CD4-positive, alpha-beta T cell treated with Interferon gamma for 1 hour (primary cell): ENCODE measurements at places on chromosomes 11 and 22.

DNA sequence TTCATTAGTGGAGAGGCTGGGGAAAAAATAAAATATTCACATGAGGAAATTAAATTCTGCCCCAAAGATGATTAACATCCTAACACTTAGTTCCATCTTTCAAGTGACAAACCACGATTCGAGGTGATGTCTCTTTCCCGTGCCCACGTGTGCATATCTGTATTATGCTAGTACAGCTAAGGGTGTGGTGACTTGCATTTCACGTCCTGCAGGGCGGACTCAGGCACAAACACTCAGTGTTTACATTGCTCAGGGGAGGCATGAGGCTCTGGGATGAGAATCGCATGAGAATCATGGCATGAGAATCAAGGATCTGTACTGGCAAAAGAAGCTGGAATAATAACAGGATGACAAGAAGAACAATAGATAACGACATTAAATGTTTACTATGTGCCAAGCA is 179.4 kb downstream of the NTM start:
- DNase-seq, result no peak

GRCh38 chr22:45188779-45189178 is 25.1 kb downstream of the NUP50 start:
- DNase-seq, result no peak

DNA sequence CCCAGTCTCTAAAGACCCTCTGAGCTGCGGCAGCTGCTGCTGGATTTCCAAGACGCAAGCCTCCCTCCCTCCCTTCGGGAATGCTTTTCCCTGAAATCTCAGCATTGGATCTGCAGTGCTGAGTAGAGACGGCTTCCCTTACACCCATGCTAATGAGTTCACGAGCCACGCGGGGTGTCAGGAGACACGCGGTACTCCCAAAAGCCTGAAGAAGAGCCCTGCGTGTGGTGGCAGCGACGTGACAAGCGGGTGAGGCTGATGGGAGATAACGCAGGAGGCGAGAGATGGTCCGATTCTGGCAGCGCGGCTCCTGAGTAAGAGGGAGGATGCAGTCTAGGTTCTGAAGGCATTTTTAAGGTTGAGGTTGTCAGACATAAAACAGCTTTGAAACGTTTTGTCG is 74.4 kb upstream of the ASPHD2 start:
- no peak for DNase-seq

- DNase-seq, result peak; percentile 60
These were observed 17.5 kb downstream of the RELT start for GRCh38 chr11:73393479-73394415.

DNA sequence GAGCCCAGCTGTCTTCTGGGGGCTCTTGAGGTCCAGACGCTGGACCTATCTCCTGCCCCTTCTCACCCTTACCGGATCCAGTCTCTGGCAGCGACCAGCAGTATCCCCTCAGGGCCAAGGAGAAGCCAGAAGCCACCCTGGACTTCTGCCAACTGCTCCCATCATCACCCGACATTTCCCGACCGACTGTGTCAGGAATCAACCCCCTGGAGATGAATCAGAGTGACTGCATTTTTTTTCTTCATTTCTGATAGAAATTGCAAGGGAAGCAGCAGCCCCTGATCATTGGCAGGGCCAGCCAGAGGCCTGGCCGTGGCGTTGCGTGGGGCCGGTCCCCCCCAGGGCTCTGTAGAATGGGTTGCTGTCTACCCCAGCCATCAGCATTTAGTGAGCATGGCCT is 5.2 kb upstream of the LIF start:
- DNase-seq, result no peak

DNA sequence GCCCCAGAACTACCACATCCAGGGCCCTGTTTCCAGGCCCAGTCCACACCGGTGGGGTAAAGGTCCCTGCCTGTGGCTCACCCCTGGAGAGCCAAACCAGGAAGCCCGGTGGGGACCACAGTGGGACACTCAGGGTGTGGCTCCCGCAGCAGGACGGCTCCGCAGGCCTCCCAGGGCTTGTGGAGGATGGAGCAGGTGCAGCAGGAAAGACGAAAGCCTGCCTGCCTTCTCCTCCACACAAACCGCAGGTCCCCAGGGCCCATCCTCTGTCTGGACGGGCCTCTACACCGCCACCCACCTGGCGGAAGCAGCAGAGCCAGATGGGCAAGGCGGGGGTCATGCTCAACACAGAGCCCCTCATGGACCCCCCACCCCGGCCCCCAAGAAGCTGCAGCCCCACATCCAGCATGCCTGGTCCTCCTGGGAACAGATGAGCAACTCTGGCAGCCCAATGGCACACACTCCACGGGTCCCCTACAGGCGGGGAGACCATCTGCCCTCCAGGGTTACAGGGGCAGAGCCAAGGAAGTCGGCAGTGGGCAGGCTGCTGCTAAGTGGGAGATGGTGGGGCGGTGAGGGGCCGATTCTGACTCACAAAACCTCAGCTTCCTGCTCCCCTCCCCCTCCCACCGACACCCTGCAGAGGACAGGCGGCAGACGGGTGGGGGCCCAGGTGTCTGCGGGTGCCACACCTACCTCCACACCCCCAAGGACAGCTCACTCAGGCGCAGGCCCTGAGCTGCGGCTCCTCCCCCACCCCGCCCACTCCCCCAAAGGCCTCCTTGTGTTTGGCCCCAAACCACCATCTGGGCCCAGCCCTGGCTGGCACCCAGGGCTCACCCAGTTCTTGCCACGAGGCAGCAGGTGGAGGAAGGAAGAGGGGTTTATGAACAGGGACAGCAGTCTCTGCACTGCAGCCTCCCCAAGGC is 5.2 kb downstream of the SBF1 start:
- peak; percentile 98 for DNase-seq

GRCh38 chr22:46484861-46485595 is 52.4 kb downstream of the CELSR1 start:
- no peak for DNase-seq

- no peak for DNase-seq
These were observed 19.1 kb downstream of the LRP5 start for GRCh38 chr11:68331338-68331947.

DNA sequence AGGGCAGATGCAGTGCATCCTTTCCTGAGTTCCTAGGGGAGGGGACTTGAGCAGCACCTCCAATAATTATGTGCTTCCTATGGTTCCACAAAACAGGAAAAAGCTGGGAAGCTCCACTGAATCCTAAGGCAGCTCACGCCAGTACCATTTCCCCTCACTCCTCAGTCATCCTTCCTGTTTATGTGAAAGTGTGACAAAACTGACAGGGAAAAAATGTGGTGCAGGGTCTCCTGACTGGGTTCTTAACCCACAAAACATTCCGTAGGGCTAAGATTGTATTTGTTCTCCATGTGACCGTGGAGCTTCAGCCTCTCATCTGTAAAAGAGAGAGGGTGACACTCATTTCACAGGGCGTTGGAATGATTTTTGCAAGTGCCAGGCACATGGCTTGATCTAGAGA is 12.2 kb upstream of the LYVE1 start:
- no peak for DNase-seq

DNA sequence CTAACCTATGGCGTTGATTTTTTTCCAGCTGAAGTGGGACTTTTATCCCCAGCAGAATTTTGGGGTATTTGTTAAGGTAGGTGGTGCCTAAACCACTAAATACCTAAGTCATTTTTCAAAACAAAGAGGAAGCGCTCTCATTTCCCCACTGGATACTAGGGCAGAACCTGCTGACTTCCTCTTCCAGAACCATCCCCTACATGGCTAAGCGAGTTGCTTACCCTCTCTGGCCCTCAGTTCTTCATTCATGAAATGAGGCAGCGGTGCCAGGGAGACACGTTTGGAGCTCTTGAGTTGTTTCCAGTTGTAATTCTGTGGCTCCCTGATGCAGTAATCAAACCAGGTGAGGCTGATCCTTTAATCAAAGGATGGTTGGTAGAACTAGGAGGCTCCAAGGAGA is 10.0 kb upstream of the MTMR3 start:
- no peak for DNase-seq

DNA sequence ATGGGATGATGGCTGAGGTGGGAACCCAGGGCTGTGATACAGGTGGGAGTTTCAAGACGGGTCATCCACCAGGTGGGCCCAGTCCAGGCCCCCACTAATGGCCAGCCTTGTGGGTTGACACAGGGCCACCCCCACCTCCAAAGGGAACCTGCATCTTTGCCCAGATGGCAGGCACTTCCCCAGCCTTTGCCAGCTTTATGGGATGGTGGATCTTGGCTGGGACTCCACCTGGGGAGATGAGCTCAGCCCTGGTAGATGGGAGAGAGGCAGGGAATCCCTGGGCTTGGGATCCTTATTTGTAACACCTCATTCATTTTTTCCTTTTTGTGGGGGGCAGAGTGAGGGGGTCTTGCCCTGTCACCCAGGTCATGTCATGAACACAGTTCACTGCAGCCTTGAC is 33.4 kb downstream of the CD82 start:
- no peak for DNase-seq

- DNase-seq, result no peak
These were observed 6.7 kb downstream of the PHOX2A start for GRCh38 chr11:72237112-72237931.

GRCh38 chr11:133123366-133123765 is 408.9 kb downstream of the OPCML start:
- no peak for DNase-seq

DNA sequence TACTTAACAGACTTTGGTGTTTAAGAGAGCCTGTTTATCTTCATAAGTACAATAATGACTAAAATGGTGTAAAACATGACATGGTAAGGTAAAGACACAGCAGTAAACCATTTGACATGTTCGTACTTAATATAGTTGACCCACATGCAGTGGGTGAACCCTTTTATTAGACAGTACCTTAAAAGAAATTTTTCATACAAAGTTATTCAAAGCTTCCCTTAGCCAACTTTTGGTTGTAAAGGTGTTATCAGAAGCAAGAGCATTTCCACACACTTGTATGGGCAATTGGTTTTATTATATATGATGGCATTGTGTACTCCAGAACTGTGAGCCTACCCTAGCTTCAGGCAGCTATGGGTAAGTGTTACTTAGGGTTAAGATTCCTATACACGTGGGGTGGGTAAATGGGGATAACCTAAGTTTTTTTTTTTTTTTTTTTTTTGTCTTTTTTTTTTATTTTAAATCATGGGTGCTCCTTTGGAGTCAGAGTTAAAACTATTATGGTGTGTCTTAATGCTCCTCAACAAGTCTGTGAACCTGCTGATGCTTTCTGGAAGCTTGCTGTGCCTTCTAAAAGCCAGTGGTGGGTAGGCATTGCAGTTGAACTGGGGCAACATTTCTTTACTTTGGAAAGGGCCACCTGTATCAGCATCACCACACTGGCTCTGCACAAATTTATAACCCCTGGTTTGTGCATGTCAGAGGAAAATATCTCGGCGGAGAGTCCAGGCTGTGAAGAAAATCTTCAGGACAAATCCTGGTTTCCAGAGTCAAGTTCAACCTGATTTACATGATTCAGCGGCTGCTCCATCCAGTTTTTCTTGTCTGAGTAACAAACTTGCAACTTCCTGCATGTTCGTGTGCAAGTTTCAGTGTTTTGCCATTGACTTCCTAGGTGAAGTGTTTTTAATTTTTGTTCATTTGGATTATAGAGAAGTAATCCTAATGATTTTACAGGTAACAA is 3.3 kb downstream of the PCF11 start:
- no peak for DNase-seq

DNA sequence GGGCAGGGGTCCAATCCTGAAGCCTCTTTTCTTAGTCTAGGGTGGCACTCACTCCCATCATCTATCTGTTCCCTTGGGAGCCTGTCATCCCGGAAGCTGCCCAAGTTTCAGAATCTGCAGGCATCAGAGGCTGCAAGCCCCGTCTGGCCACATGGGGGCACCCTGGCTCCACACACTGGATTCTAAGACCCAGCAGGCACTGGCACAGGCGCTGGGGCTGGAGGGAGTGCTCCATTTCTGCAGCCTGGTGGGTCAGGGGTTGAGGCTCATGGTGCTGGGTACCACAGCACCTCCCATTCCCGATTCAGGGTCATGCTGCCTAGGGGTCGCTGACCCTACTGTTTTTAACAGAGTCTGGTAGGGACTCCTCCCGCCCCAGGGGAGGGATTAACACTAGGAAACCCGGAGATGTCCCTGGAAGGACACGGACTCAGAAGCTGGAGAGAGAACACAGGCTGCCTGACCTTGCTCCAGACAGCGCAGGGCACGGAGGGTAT is 243.9 kb upstream of the SYN3 start:
- peak; percentile 53 for DNase-seq

DNA sequence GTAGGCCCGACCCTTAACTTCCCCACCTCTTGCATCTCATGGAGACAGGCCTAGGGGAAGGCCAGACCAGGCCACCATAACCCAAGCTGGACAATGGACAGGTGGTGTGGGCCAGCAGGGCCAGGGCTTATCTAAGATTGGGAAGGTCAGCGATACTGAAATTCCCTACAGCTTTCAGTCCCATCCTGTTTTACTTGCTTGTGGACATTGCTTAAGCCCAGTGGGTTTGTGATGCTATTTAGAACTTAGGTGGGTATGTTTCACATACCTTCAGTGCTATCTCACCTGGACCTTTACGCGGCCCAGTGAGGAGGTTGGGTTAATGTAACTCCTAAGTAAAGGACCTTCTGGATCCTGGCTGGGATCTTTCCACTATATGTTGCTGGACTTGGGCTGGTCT is 1.7 kb downstream of the FADS2 start:
- no peak for DNase-seq

- no peak for DNase-seq
These were observed 20.7 kb downstream of the SUN2 start for GRCh38 chr22:38735126-38735464.

- peak; percentile 33 for DNase-seq
These were observed 226.7 kb upstream of the NARS2 start for GRCh38 chr11:78801161-78801884.

- no peak for DNase-seq
These were observed 45.2 kb downstream of the LGR4 start for GRCh38 chr11:27427183-27427980.

GRCh38 chr11:74321487-74322188 is 10.2 kb upstream of the P4HA3 start:
- DNase-seq, result no peak

DNA sequence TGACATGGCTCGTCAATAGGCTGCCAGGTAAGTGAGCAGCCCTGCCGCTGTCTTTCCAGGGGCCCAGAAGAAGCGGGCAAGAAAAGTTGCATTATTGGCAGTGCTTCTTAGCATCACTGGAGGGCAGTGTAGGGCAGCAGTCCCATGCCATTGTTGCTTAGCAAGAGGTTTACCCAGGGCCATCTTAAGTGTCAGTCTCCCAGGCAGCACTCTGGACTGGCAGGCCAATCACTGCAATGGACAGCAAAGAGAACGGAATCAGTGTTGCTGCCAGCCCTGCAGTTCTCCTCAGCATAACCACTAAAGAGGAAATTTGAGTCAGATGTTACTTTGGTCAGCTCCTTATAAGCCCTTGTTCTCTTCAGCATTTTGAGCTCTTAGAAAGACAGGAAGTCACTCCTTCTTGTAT is 13.4 kb upstream of the GRK2 start:
- DNase-seq, result peak; percentile 48
